Stimulated activated CD8-positive, alpha-beta memory T cell treated with anti-CD3 and anti-CD28 coated beads, Interleukin-2, amount 100 ng/mL, for 1 hour (primary cell): ENCODE measurements at places on chromosomes 3 and 15.

- no peak for DNase-seq
These were observed 660.3 kb downstream of the SI start for GRCh38 chr3:164417955-164418354.

GRCh38 chr15:78193731-78194567 lies 40.4 kb downstream of the ACSBG1 start:
- DNase-seq: no peak

- DNase-seq: no peak
These were observed 60.7 kb upstream of the ALDH1A3 start for GRCh38 chr15:100818927-100819326.

DNA sequence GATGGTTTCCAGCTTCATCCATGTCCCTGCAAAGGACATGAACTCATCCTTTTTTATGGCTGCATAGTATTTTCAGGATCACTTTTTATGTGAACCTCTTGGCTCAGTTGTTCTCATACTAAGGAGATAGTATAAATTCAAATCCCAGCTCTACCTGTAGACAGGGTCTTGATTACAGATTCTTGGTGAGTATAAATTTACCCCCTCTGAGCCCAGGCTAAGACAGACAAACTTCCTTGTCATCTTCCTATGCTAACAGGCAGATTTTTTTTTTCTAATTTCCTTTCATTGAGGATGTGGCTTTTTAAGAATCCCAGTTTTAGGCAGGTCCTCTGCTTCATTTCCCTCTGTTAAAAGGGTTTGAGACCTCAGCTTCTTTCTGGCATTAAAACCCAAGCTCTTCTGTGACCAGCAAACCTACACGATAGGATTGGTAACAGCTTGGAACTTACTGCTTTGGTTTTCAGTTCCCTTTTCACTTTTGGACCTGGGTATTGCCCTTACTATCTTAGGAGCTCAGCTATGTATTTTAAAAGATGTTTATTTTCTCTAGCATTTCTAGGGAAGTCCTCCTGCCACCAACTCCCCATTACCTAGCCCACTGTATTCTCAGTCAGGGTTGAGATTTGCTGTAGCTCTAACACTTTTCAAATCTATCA lies 72.5 kb downstream of the VPS8 start:
- no peak for DNase-seq
